Fibroblast of skin of left quadriceps (primary cell): ENCODE measurements at places on chromosomes 1 and 21.

GRCh38 chr1:184753608-184754475 lies 816 bp downstream of the EDEM3 start:
- no peak for DNase-seq

DNA sequence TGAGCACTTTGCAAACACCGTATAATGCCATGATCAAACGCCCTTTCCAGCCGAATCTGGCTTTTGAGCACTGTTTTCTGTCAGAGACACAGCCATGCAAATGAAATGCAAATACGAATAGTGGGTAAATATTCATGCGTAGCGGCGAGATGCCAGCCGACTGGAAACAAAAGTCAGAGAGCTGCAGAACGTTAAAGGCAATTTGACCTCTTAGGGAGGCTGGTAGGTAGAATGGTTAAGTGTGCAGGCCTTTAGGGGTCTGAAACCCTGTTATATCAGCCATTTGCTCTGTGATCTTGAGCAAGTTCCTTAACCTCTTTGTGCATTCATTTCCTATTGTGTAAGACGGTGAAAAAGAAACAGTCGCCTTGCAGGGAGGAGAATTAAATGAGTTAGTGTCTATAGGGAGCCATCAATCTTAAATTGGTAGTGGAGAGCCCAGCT lies 6.5 kb upstream of the SDHB start:
- DNase-seq, result no peak

DNA sequence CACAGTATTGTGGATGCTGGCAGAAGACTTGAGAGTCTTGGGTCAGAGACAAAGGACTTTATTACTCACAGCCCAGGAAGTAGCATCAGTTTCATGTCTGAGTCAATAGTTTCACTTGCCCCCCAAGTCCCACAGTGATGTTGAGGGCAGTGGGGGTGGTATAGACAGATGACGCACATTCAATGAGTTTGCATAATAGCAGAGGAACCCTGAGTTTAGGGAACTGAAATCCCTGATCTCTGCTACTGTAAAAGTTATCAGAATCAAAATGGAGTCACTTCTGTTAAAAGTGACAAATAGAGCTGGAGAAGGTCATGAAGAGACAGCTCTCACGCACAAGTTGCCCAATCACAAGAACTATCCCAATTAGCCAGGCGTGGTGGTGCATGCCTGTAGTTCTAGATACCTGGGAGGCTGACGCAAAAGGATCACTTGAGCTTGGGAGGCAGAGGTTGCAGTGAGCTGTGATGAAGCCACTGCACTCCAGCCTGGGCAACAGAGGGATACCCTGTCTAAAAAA lies 11.5 kb upstream of the HCRTR1 start:
- DNase-seq, result no peak

- DNase-seq, result no peak
Observed at GRCh38 chr1:76843821-76844464, 23.3 kb upstream of the ST6GALNAC5 start.

- no peak for DNase-seq
Observed at GRCh38 chr1:205980237-205980870, 22.8 kb downstream of the RAB7B start.

GRCh38 chr1:218312509-218312908 lies 27.4 kb downstream of the RRP15 start:
- DNase-seq, result no peak

DNA sequence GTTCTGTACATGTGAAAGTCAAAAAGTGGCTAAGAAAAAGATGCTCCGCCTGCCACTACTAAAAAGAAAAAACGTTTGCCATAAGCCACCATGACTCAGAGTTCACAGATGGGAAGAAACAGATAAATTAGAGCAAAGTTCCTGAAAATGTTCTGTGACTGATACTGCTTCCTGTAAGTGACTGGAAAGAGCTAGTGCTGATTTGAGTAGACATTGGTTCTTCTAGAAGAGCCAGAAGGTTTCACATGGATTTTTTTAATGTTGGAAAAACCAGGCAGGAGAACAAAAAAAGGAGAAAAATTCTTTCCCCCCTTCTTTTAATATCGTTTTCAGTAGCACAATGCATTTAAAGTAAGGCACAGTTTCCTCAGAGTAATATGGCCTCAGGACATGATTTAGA lies 221.4 kb downstream of the HLX start:
- peak; percentile 83 for DNase-seq
